Stimulated activated CD8-positive, alpha-beta memory T cell treated with anti-CD3 and anti-CD28 coated beads, Interleukin-4, amount 100 ng/mL, for 1 hour (primary cell): ENCODE measurements at places on chromosomes 3 and 15.

GRCh38 chr3:123634149-123635051, 49.5 kb upstream of the HACD2 start:
- DNase-seq: no peak

DNA sequence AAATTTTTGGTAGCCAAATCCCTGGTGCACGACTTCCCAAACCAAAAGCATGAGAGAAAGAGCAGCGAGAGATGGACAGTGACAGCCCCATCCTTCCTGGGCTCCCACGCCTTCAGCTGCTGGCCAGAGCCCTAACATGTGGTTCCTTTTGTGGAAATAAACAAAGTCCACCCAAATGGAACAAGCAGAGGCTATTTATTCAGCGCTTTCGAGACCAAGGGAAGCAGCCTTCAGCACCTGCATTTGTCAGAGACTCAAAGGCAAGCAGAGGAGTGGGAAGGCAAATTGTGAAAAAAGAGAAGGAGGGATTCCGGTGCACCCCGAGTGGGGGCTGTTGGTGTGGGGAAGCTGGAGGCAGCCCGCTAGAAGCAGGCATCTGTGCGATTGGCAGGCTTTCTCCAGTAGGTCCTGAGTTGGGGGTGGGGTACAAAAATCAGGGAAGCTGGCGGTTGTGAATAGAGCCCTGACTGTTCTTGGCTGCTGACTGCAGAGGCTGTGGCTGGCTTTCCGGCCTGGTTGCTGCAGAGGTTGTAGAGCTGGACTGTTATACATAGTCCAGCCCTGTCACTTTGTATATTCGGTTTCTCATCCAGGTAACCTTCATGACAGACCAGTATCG, 427.2 kb downstream of the OCA2 start:
- no peak for DNase-seq

- no peak for DNase-seq
Measured at GRCh38 chr3:189132839-189133238, 38.9 kb upstream of the TPRG1 start.

- DNase-seq: no peak
Measured at GRCh38 chr3:24812116-24812515, 317.5 kb upstream of the THRB start.

DNA sequence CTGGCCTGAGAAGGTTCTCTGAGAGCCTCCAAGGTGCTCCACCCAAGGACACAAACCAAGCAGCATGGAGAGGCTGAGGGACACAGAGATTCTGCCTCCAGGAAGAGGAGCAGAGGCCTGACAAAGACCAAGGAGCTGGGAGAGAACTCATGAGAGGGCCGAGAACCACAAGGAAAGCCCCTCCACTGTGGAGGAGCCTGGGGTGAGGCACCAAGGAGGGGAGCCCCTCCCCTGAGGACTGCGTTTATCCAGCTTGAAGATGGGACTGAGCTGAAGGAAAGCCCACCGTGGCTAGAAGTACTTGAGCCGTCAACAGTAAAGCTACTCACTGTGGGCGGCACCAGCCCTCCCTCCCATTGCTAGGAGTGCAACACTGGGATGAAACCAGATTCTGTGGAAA, 63.1 kb upstream of the MEF2A start:
- DNase-seq: no peak

DNA sequence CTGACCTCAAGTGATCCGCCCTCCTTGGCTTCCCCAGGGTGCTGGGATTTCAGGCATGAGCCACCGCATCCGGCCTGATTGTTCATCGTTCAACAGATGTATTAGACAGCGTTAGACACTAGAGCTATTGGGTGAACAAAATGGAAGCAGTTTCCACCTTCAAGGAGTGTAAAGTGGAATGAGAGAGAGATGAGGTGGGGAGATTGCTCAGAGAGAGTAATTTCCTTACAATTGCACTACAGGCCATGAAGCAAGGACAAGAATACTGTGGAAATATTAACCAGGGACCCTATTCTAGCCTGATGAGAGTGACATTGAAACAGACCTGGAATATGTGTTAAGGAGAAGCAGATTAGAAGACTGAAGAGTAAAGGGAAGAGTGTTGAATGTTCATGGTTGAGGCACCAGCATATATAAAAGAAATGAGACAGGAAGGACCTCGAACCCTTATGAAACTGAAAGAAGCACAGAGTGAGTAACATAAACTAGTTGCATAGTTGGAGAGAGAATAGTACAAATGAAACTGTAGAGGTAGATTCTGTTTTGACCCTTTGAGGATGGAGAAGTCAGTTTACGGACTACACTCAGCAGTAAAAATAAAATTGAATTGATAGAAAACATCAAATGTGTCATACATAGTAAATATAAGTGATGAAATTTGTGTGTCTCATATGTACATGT, 7.2 kb downstream of the RTF1 start:
- DNase-seq: no peak

- no peak for DNase-seq
Measured at GRCh38 chr3:4672725-4673275, 179.7 kb downstream of the ITPR1 start.

DNA sequence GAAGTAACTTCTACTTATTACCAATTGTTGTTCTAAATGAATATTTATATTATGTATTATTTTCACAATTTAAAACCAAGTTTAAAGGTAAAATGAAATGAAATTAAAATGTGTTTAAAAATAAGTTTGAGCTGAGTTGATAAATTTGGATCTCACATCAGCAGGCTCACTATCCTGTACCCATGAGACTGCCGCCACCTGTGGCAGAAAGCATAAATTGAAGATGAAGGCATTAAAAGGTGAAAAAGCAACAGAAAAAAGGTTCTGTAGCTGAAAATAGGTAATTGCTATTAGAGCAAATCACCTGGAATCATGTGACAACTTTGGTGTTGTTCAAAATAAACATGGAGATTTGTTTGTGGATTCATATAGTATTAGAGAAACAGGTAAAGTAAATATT, 133.0 kb upstream of the CADM2 start:
- no peak for DNase-seq
